ENCODE measurements at places on chromosomes 6 and 20.

GRCh38 chr6:21431526-21431925 lies 162.0 kb upstream of the SOX4 start:
- DNase-seq: no peak

DNA sequence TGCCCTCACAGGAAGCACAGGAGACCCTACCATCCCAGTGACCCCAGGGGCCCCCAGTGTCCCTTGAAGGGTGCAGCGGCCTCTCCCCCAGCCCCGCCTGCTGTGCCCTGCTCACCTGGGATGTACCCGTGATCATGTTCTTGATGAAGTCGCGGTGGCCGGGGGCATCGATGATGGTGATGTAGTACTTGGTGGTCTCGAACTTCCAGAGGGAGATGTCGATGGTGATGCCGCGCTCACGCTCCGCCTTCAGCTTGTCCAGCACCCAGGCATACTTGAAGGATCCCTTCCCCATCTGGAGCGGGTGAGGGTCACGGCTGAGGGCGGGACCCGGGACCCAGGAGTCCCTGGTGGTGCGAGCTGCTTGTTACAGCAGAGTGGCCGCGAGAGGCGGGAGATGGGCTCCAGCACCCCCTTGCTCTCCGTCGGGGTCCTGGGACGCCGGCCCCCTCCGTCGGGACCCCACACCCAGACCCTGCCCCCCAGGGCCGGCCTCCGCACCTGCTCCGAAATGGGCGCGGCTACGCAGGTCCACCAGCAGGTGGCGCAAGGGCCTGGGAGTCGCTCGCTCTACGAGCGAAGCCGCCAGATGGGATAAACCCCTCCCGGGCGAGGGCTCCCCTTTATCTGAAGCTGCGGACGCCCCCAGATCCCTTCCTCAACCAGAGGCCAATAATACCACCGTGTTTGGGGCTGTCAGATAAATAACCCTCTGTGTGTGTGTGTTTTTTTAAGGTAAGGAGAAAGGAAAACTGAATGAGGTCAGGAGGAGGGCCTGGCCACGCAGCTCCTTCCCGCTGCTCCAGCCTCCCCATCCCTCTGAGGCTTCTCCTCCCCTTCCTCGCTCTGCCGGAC lies 2.9 kb downstream of the EEF1A2 start:
- peak; percentile 71 for DNase-seq

DNA sequence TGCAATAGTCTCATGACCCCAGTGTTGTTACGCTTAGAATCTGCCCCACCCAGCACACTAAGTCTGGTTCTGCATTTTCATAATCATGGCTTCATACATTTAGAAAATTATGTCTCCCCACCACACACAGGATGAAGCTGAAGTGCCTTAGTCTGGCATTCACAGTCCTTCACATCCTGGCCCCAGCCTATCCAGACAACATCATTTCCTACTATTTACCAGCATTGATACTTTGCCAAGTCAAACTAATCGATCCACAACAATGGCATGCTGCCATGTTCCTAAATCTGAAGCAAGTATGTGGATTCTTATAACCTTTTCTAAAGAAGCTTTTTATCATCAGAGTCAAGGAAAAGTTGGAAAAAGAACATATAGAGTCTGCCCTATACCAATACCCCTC lies 132.4 kb upstream of the FBXL4 start:
- no peak for DNase-seq

DNA sequence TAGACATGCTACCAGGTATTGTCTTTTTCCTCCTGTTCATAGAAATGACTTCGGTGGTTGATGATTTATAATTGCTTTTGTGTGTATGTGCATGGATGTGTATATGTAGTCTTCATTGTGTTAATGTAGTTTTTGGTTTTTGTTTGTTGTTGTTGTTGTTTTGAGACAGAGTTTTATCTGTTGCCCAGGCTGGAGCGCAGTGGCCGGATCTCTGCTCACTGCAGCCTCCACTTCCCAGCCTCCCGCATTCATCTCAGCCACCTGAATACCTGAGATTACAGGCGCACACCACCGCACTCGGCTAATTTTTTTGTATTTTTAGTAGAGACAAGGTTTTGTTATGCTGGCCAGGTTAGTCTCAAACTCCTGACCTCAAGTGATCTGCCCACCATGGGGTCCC lies 75.2 kb downstream of the HFE start:
- no peak for DNase-seq

DNA sequence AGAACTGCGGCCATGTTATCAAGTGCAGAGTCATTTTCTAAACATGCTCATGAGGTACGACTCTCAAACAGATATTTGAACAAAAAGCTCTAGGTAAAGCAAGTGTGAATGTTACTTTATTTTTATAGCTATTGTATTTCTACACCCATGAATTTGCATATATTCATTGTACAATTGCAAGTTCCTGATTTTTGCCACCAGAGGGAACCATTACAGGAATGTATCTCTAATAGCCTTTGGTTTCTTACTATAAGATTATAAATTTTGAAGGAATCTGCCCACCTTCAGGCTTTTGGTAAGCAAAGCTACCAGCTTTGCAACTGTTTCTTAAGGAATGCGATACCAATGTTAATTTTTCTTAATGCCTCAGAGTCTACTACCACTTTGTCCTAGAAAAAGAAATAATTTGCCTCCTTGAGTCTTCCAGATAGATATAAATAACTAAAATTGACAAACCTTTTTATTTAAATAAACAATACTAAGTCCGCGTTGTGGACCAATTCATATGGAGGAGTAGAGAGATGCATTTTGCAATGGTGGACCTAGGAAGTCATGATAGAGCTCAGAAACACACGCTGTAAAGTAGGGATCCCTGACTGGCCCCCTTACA lies 125.4 kb upstream of the SAMD5 start:
- no peak for DNase-seq

DNA sequence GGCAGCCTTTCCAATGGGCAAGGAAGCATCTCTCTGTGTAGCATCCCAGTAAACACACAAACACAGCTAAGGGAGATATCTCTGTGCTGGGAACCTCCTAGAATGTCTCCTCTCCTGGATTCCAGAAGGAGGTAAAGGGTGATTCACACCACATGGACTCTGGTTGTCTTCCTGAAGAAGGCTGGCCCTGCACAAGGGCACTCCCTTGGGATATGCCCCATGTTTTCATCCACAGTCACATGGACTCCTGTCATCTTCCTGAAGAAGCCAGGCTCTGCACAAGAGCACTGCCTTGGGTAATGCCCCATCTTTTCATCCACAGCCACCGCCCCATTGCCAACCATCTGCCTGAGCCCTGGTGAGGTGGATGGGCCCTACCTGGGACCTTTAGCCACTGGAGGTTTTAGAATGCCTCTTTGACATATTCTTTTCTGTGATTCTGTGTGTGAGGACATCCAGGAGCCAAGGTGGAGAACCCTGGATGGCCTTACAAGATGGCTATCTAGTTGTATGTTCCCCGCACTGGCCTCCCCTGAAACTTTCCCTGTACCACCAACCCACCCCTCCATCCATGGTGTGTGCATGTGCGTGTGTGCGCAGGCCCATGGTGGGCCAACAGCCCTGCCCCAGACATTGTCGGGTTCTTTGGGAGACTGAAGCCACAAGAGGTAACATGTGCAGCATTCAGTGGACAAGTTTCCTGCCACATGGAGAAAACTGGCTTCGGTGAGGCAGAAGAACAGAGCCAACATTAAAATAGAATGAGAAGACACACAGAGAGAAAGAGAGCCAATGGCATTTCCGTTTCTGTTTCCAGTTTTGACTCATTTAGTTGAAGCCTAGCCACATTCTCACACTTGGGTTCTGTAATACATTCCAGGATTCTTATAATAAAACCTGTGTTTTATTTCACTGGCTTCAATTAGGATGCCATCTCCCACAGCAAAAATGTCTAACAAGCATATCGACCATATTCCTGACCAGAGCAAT lies 110.2 kb upstream of the CST7 start:
- no peak for DNase-seq

DNA sequence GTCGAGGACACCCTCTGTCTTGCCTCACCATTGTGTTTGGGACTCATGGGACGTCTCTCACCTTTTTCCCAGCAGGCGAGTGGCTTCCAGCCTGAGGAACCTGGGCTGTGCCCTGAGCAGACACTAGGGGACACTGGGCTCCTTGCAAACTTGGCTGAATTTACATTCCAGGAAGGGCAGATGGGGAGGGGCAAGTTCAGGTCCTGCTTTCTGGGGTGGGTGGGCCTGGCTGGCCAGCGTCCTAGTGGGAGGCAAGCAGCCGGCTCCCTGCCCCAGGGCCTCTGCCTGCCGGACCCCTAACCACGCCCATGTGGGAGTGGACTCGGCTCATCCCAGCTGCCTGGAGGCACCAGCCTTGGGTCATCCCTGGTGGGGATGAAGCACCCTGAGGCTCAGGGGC lies 48.2 kb upstream of the MLN start:
- DNase-seq: no peak

DNA sequence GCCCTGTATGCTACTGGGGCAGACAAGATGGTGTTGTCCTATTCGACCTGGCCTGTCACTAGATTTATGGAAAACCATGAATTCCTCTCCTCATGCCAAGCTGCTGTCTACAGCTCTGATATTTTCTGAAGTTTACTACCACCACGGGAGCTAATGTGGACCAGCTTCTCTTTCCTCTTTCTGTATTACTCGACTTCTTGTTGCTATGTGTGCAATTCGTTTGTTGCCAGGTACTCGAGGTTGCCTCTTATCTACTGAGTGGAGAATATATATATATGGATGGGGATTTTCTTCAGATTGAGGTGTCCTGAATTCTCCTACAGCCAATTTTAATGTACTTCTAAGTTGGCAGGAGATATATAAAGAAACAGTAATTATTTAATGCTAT lies 34.7 kb downstream of the MAN1A1 start:
- DNase-seq: no peak

- DNase-seq: no peak
Observed at GRCh38 chr20:17659801-17660200, 22.2 kb downstream of the RRBP1 start.

DNA sequence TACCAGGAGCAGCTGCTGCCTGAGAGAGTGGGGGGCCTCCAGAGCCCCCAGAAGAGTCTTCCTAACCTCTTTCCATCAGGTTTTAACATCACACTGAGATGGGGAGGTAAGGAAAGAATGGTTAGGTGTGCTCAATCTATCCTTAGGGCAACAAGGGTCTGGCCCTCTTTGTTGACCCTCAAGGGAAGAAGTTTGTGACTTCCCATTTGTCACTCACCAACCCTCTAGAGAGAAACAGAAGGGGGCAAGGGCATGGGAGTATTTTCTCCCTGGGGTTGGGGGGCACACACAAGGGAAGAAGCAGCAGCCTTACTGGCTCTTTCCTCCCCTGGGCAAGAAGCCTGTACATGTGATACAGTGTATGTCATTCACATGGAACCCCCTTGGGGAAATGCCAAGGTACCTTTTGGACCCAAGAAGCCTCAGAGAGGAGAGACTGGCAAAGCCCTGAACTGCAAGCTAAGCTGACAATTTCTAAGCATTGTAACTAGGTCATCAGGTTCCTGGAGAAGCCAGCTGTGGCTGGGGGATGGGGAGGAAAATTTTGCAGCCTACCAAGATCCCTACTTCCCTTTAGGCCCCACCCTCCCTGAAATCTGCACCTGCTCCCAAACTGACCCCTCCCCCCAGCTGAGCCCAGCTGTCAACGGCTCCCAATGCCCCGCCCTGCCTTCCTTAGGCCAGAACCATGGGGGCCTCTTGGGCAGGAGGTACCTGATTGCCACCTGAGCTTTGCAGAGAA lies 14.5 kb downstream of the BCL2L1 start:
- peak; percentile 61 for DNase-seq

- DNase-seq: no peak
Observed at GRCh38 chr20:47914792-47915191, 129.5 kb upstream of the SULF2 start.

- DNase-seq: no peak
Observed at GRCh38 chr6:84847390-84848160, 83.2 kb upstream of the TBX18 start.

DNA sequence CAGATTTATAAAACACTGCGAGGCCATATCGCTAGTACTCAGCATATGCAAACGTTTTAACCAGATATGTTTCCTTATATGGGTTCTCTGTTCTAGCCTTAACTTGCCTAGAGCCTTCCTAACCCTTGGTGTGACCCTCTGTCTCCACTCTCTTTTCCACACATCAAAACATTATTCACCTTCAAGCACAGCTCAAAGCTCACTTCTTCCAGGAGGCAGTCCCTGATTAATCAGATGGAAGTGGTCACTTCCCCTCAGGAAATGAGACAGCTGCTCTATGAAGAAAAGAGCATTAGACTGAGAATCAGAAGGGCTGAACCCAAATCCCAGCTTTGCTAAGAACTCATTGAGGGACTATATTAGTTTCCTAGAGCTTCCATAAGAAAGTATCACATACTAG lies 39.8 kb upstream of the SLC17A4 start:
- no peak for DNase-seq

- no peak for DNase-seq
Observed at GRCh38 chr6:144811140-144811539, 526.0 kb downstream of the UTRN start.

DNA sequence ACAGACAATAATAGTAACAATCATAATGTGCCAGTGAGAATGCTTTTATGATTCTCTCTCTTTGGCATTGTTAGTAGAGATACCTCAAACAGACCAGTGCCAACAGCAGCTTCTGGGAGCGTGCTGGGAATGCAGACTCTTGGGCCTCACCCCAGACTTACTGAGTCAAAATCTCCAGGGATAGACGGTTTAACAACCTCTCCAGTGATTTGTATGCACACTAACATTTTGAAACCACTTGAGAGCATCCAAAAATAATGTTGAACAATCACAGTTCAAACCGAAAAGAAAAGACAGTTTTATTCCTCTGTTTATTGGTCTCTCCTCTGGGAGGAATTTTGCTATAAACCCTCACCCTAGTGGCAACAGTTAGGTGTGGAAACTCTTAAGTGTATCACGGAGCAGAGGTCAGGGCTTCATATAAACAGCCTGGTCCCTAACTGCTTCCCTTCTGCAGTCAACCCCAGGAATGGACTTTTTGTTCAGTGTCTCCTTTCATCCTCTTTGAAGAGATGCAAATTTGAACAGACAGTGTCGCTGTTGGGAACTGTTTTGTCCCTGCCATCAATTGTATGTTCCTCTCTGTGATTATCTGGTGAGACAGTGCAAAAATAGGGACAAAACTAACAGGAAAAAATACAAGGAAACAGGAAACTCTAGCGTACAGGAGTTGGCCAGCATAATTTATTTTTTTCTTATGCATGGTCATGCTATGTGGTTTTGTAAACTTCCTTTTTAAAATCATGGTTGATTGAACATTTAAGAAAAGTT lies 162.4 kb upstream of the BTBD3 start:
- no peak for DNase-seq

- DNase-seq: no peak
Observed at GRCh38 chr20:35975576-35976373, 7.4 kb downstream of the CNBD2 start.

DNA sequence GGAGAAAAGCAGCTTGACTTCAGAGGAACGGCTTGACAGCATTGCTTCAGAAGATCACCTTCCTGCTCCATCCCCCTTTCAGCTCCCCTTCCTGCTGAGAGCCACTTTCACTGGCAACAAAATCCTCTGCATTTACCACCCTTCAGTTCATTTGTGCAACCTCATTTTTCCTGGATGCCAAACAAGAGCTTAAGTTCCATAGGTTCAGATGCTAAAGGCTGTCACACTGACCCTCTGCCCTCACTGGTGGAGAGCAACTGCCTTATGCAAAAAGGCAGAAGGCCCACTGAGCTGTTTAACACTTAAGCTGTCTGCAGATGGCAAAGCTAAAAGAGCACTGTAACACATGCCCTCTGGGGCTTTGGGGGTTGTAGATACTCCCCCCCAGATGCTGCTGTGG lies 131.2 kb upstream of the SPACA1 start:
- DNase-seq: no peak
